ENCODE measurements at places on chromosomes 4 and X. TPM values are rescaled to one million over a fixed set of nuclear protein-coding genes. Genes with fewer than 3 reads are reported as not detected.

PPP1R3F gene
- 8.0 TPM for total RNA-seq

RBMXL3 gene
- total RNA-seq = not detected

PABPC5 gene
- 3.1 TPM for total RNA-seq

MAOA gene
- total RNA-seq = 18.9 TPM

PAGE5 gene
- not detected for total RNA-seq

UBA1 gene
- 314 TPM for total RNA-seq

CXCL6 gene
- total RNA-seq = 0.64 TPM

SNCA gene
- 16.6 TPM for total RNA-seq

BLOC1S4 gene
- 19.1 TPM for total RNA-seq

MAPK10 gene
- total RNA-seq = 7.9 TPM

ALB gene
- total RNA-seq = 196 TPM

GRPR gene
- 9.8 TPM for total RNA-seq

ABLIM2 gene
- total RNA-seq = 2.6 TPM

APLN gene
- total RNA-seq = 1.2 TPM

PNCK gene
- 3.7 TPM for total RNA-seq

SLC38A5 gene
- 1.8 TPM for total RNA-seq

USP27X gene
- total RNA-seq = 7.8 TPM

HSFX1 gene
- total RNA-seq = 1.00 TPM

SSX5 gene
- not detected for total RNA-seq

RBM47 gene
- total RNA-seq = 53.5 TPM

EDA2R gene
- 13.2 TPM for total RNA-seq

CENPVL2 gene
- total RNA-seq = 0.33 TPM

LRRC66 gene
- 3.3 TPM for total RNA-seq

PHOX2B gene
- total RNA-seq = 0.36 TPM

ZFP92 gene
- total RNA-seq = 0.26 TPM

GATA1 gene
- total RNA-seq = not detected

CLGN gene
- total RNA-seq = 3.0 TPM

MAGEA11 gene
- total RNA-seq = 0.19 TPM

TMSB15A gene
- total RNA-seq = 109 TPM

ODAPH gene
- total RNA-seq = not detected

CFP gene
- 0.51 TPM for total RNA-seq

CEP44 gene
- total RNA-seq = 15.2 TPM

NIPAL1 gene
- 13.9 TPM for total RNA-seq

LNX1 gene
- 5.3 TPM for total RNA-seq

OCIAD2 gene
- 41.5 TPM for total RNA-seq

PRR27 gene
- not detected for total RNA-seq

DCK gene
- 14.9 TPM for total RNA-seq

CACNA1F gene
- 0.48 TPM for total RNA-seq

CLDN22 gene
- total RNA-seq = not detected

ETDA gene
- total RNA-seq = not detected

HMGB3 gene
- total RNA-seq = 108 TPM

AMBN gene
- 0.36 TPM for total RNA-seq

IL2 gene
- total RNA-seq = not detected

XAGE1A gene
- not detected for total RNA-seq

RADX gene
- 5.3 TPM for total RNA-seq

HEPH gene
- total RNA-seq = 41.4 TPM

DCAF12L1 gene
- total RNA-seq = 0.56 TPM

CTAG1B gene
- total RNA-seq = not detected

MXRA5 gene
- 109 TPM for total RNA-seq

FAM47A gene
- total RNA-seq = not detected

CXorf49 gene
- not detected for total RNA-seq

AVPR2 gene
- total RNA-seq = not detected
